Activated CD8-positive, alpha-beta memory T cell treated with anti-CD3 and anti-CD28 coated beads for 48 hours (primary cell): ENCODE measurements at places on chromosomes 4 and X.

- DNase-seq: no peak
Observed at GRCh38 chr4:13912966-13913365, 285.4 kb upstream of the BOD1L1 start.

GRCh38 chr4:26105337-26105736, 191.3 kb downstream of the SMIM20 start:
- DNase-seq: no peak

- DNase-seq: no peak
Observed at GRCh38 chrX:13013363-13014110, 30.9 kb downstream of the FAM9C start.

DNA sequence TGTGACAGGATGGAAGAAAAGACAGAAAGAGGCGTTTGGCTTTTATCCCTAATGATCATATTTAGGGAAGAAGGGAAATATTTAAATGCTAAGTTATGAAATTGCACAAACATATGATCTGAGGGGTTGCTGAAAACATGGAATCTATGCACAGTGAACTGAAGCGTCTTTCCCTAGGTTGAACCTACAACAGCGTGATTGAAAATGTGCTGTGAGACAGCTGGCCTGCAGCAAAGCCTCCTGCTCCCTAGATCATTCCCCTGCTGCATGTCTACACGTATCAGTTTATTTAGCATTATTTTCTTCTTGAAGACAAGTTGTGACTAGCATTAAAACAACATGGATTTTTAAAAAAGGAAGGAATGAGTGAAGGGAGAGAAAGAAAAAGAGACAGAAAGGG, 272.5 kb upstream of the TRAM1L1 start:
- DNase-seq: no peak

GRCh38 chr4:77025643-77026321, 50.0 kb downstream of the CCNI start:
- DNase-seq: no peak

DNA sequence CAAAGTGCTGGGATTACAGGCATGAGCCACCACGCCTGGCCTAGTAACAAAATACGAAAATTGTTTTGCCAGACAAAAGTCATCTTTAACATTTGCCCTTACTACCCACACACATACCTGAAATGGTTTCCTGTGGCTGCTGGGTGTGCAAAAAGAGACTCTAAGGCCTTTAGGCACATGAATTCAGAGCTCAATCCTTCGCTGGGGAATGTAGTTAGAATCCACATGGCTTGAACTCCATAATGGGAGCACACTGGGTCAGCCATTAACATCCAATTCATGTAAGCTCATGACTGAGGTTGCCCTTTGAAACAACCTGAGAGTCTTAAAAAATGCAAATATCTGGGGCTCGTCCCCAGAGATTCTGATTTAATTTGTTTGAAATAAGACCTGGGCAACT, 87.8 kb downstream of the HPGD start:
- DNase-seq: no peak
